ENCODE measurements at places on chromosomes 16 and 17.

DNA sequence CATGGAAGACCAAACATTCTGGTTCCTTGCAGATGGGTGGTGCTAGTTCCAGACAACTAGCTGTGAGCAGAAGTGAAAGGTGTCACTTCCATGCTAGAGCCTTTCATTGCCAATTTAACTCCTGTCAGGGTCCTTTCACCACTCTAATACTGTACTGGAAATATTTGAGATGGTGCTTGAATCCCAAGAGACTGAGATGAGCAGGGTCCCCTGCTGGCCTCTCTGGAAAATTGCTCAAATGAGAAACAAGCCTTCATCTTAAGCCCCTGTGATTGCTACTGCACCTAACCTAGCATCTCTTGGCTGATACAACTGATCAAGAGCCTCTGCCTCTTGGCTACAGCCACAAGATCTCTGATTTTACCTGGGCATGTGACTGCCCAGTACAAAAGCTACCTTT lies 7.4 kb upstream of the VAC14 start:
- no peak for DNase-seq

DNA sequence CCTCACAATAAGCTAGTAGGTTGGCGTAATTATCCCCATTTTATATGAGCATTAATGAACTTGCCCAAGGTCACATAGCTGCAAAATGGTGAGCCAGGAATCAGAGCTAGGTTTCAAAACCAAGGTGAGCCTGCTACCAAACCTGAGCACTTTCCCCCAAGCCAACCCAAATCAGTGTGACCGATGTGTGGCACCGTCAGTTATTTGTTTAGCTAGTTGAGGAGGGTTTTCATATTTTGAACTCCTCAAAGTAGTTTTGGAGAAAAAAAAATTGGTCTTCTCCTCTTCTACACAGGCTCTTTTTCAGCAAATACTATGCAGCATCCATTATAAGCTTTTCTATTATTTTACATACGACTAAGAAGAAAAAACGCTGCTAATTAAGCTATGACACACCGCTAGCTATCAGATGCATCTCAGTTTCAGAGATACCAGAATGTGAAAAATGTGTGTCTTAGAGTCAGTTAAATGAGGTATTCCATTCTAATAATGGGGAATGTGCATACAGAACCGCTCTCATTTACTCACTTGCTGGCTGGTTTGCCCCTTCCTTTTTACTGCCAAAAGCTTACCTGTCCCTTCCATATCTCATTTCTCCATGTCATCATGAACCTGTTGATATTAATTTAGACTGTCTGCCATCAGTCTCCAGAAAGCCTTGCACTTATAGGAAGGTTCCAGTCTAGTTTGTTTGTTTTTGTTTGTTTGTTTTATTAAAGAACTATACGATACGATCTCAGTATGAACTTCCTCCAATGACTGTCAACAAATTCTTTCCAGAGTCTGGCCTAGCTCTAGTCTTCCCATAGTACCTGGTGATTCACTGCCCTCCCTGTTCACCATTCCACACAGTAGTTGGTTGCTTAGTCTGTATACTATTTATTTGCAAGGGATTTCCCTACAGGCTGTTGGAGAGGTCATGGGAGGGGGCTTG lies 2.2 kb upstream of the TBX4 start:
- DNase-seq = no peak

DNA sequence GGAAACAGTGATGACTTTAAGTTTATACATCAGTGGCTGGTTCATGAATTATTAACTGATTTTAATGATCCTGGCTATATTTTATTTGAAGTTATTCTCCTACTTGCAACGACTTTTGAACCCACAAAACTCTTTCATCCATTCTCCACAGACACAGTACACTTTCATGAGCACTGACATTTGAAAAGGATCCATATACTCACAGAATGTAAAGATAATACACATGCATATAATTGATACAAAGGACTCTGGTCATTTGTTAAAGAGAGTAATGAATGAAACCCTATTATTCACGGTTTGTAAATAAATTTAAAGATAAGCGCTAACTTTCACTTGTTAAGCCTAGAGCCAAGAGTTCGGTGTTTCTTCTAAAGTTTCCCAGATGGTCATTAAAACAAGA lies 3.3 kb downstream of the TOX3 start:
- DNase-seq = no peak

GRCh38 chr17:72850410-72851118 lies 241.9 kb downstream of the SLC39A11 start:
- DNase-seq = no peak

DNA sequence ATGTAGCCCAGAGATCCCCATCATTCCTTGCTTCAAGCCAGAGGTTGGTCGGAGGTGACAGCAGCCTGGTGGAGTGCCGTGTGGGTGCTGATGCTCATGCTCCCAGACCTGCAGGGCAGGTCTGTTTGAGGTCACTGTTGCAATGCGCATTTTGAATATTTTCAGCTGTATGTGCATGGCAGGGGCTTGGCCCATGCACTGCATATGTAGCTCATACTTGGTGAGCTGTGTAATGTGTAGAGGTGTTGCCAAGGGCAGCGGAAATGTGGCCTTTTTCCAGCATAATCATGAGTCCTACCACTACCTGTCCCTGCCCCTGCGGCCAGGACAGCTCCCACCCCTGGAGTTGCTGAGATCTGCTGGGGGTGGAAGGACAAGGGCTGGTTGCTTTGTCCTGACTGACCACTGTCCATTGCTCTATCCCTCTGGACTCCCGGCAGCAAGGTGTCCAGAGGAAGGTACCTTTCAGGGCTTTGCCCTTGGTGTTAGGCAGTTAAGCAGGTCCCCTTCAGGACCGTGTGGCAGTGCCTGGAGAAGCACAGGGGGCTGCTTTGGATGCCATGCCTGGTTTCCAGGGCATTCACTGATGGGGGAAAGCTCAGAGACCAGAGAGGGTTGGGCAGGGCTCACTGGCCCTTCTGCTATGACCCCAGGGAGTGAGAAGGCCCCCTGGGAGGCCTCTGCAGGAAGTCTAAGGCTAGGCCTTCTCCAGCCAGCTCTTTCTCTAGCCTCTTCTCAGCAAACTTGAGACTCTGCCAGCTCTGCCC lies 215.2 kb downstream of the NTN1 start:
- no peak for DNase-seq

DNA sequence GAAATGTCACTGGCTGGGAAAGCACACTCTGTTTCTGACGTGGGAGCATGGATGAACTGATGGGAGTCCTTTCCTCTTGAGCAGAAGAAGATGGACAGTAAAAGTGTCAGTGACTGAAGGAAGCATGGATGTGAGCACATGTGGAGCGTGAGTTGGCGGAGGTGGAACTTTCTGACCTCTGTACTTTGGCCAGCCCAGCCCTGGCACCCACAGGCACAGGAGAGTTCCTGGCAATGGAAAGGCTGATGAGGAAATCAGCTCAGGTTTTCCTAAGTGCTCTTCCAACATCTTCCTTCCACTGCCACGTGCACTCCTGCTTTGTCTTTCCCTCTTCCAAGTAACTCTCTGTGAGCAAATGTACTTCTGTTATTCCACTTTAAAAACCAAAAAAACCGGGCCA lies 276.8 kb downstream of the NTN1 start:
- no peak for DNase-seq
